Fibroblast of lung (primary cell): ENCODE measurements at places on chromosomes 7 and 10. TPM values are rescaled to one million over a fixed set of nuclear protein-coding genes. Genes with fewer than 3 reads are reported as not detected.

Gene OLAH
- total RNA-seq = not detected in 2 replicates

Gene GLI3
- total RNA-seq = 6.2 and 6.4 TPM in 2 replicates

Gene PHKG1
- 0.77 and 1.3 TPM in 2 replicates for total RNA-seq

Gene SLC39A12
- total RNA-seq = not detected in 2 replicates

Gene ATP6V0A4
- total RNA-seq = not detected in 2 replicates

Gene CYP17A1
- total RNA-seq = not detected in 2 replicates

Gene NPC1L1
- under 0.01 TPM in 2 replicates for total RNA-seq

Gene OPN1SW
- not detected in 2 replicates for total RNA-seq

Gene LBX1
- under 0.01 TPM in 2 replicates for total RNA-seq

DNA sequence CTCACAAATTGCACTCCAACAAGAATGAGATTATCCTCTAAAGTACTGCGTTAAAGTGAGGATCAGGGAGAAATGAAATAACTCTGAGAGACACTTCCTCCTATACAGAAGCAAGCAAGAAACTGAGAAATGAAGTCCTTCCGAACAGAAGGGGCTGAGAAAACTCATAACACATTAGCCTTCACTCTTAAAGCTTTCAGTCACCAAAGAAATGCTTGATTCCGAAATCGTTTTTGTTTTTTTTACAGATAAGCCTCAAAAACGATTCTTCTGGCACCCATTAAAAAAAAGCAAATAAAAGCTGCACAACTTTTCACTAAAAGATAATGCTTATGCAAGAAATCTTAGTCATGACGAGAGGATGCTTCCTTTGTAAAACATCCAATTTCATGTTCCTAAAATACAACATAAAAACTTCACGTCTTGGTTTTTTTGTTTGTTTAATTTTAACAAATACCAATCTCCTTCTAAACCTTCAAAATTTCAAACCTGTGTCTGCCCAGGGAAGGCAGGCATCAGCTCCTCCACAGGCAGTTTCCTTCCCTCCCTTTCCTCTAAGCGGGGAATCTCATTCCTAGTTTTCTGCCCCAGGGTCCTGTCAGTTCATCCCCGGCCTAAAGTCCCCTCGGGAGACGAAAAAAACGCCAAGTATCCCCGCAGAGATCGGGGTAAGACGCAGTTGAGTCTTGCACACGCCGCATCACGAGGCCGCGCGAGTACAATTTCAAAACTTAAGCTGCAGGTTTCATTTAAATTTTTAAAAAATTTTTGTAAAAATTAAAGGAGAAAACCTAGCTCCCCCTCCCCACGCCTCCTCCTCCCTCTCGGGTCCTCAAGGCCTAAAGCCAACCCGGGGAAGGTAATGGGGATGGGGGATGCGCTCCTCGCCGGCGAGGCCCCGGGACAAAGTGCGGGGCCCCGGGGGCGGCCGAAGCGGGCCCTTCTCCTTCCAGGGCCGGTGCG is 1.1 kb downstream of the BAZ1B start:
- peak; percentile 28 for DNase-seq

DNA sequence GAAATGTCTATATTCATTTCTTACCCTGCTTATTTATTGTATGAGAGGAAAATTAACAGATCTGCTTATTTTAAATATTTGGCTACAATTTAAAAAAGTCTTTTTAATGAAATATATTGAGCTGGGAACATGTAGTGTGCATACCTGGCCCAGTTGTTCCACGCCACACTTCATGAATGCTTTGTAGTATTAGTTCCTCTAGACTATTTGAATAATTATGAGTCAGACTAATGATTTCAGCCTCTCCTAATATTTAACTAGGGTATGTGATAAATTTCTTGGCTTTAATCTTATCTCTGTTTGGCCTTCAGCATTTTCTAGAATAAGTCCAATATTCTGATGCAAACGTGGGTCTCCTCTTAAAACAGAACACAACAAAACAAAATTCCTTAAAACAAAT is 226.6 kb downstream of the CREB5 start:
- no peak for DNase-seq

DNA sequence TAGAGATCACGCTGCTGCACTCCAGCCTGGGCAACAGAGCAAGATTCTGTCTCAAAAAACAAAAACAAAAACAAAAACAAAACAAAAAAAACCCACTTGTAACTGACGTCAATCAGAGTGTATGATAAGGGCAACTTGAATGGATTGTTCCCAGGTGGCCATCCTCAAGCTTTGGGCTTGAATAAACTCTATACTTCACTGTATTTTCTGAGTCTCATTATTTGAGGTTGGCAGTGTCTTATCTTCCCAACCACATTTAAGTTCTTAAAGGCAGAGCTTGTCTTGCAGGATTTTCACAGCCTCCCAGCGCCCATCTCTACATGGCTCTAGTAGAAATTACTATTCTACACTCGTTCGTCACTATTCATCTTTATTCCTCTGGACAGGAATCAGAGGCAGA is 5.1 kb upstream of the OAT start:
- no peak for DNase-seq

GRCh38 chr10:107899075-107899474 is 734.6 kb upstream of the SORCS1 start:
- DNase-seq = no peak

GRCh38 chr10:114319406-114320248 is 80.6 kb downstream of the VWA2 start:
- no peak for DNase-seq

DNA sequence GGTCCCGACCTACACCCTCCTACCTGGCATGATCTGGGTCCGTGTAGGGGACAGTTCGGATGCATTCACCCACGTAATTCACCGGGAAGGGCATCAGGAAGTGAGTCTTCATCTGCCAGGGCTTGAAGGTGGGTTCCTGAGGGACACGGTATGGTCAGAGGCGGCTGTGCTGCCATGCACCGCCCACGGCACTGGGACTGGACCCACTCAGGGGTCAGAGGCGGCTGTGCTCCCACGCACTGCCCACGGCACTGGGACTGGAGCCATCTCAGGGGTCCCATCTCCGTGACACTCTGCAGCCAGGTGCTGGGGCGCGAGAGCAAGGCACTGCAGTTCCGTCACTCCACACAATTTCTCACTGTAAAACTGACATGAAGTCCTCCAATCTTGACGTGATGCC is 29.2 kb downstream of the PITRM1 start:
- no peak for DNase-seq

- DNase-seq = no peak
Observed at GRCh38 chr10:126083009-126083408, 186.6 kb downstream of the FANK1 start.

- DNase-seq = no peak
Observed at GRCh38 chr10:52774600-52775106, 2.1 kb upstream of the MBL2 start.

GRCh38 chr7:539731-540411 is 20.2 kb upstream of the PDGFA start:
- peak; percentile 83 for DNase-seq

GRCh38 chr7:92158660-92159575 is 20.0 kb downstream of the LRRD1 start:
- DNase-seq = peak; percentile 96

DNA sequence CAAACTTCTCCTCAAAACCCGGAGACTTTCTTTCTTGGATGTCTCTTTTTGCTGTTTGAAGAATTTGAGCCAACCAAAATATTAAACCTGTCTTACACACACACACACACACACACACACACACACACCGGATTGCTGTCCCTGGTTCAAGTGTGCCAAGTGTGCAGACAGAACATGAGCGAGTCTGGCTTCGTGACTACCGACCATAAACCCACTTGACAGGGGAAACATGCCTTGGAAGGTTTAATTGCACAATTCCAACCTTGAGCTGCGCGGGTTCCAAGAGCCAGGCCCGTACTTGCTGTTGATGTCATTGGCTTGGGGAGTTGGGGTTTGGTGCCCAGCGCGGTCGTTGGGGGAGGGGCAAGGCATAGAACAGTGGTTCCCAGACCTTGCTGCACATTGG is 1.7 kb downstream of the EGFR start:
- DNase-seq = peak; percentile 72

DNA sequence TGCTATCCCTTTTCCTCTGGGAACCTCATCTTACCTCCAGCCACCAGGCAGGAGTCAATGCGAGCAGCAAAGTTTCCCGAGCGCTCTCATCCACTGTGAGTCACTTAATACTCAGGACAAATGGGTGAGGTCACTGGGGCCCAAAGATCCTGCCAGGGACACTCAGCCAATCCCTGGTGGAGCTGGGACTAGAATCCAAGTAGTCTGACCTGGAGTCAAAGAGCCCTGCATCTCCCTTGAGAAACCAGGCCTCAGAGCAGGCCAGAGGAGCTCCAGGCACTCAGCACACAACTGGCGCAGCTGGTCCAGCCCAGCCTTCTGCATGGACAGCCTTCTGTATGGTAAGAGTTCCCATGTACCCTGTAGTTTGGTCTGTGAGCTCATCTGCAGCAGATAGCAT is 142.3 kb downstream of the MAPK8 start:
- DNase-seq = peak; percentile 56

GRCh38 chr10:51986516-51986915 is 287.1 kb upstream of the CSTF2T start:
- DNase-seq = no peak

DNA sequence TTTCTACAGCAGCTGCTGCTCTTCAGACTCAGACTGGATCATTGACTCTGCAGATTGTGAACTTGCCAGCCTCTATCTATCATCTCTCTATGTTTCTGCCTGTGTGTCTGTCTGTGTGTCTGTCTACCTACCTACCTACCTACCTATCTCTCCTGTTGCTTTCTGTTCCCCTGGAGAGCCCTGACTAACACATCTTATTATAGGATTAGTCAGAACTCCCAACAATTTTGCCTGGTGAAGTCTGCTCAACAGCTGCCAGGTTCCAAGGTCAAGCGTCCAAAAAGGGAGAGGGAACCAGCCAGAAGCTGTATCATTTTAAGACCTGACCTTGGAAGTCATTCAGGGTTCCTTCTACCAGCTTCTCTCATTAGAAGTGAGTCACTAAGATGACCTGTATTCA is 579.0 kb upstream of the DPP6 start:
- no peak for DNase-seq
